ENCODE measurements at places on chromosomes 5 and 9. TPM values are rescaled to one million over a fixed set of nuclear protein-coding genes. Genes with fewer than 3 reads are reported as not detected.

The FSTL4 gene
- not detected for total RNA-seq

The HINT1 gene
- total RNA-seq = 188 TPM

DNA sequence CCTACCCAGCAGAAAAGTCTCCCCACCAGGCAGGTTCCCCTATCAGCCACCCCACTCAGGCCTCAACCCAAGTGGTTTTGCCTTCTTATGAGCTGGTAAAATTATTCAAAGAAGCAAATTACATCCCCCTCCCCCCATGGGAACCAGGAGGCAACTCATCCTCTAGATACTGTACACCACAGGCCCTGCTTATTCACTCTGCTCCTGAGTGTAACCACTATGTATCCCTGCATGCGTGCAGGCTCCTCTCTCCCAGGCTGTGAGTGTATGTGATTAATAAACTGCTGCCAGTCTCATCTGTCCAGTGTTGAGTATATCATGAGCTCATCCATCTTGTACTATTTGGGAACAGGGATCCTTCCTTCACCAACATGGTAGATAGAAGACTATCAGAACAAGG lies 8.6 kb downstream of the KCTD16 start:
- DNase-seq = no peak

DNA sequence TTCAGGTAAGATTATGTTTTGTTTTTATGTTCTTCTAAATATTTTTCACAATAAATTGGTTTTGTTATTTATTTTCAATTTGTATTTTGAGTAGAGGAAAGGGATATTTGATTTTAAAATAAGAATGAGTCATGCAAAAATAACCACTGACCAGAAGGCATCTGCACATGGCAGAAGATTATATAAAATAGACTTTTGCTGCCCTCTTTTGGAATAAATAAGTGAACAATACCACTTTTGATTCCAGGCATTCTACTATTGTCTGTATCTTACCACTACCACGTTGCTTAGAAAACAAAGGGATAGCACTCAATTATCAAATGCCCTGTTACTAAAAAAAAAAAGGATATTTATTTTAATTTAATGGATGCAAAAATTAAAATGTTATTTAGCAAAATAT lies 227.3 kb upstream of the ITGA1 start:
- DNase-seq = no peak

DNA sequence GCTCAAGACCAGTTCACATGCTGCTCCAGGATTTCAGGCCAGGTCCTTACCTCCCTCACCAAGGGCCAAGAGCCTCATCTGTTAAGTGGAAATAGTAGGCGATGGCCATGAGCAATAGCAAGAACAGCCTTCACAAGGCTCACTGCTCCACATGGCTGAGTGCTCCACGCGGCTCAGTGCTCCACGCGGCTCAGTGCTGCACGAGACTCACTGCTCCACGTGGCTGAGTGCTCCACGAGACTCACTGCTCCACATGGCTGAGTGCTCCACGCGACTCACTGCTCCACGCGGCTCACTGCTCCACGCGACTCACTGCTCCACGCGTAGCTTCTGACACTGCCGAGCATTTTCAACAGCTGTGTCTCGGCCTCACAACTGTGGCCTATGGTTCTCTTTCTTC lies 36.4 kb upstream of the ADAMTS2 start:
- no peak for DNase-seq

DNA sequence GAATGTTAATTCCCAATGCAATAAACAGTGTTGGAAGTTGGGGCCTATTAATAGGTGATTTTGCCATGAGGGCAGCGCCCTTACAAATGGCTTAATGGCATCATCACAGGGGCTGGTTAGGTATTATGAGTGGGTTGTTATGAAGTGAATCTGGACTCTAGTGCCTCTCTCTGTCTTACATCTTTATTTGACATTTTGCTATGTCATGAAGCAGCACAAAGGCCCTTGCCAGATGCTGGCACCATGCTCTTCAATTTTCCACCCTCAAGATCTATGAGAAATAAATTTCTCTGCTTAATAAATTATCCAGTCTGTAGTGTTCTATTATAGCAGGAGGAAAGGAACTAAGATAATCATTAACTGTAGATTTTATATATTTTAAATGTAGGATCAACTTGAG lies 1098.7 kb upstream of the NUDT12 start:
- no peak for DNase-seq

- no peak for DNase-seq
Observed at GRCh38 chr5:146703499-146703898, 175.1 kb downstream of the PPP2R2B start.

GRCh38 chr9:19875291-19875920 lies 86.6 kb upstream of the SLC24A2 start:
- no peak for DNase-seq
